ENCODE measurements at places on chromosomes 4 and X.

GRCh38 chrX:123976706-123977316 lies 15.3 kb downstream of the STAG2 start:
- no peak for DNase-seq

GRCh38 chr4:25859429-25860148 lies 3.2 kb downstream of the SEL1L3 start:
- no peak for DNase-seq

DNA sequence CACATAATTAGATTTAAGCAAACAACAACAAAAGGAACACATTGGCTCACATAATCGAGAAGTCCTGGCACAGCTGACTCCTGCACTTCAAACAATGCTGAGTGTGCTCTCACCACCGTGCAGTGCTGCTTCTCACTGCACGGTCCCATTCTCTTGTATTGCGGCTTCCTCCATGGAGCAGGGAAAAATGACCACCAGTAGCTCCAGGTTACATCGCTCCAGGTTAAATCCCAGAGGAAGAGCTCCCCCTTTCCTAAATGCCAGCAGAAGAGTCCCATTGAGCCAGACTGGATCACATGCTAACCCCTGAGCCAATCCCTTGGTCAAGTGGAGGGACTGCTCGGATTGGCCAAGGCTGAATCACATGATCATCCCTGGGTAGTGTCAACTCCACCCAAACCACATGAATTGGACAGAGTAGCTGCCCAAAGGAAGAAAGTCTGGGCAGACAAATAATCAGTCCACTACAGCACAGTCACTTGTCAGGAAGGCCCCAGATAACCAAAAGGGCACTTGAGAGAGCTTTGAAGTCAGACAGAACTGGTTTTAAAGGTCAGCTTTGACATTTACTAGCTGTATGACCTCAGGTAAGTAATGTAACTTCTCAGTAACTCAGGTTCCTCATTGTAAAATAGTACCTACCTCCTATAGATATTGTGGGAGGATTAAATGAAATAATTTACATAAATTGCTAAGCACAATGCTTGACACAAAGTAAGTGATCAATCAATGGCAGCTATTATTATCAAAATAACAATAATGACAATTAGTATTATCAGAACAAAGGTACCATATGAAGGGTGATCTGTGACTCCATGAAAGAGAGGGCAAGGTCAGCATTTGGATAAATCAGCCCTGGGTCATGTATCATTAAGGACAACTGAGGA lies 14.3 kb downstream of the TEC start:
- DNase-seq, result no peak

GRCh38 chrX:45788315-45788714 lies 587.6 kb upstream of the DIPK2B start:
- no peak for DNase-seq

- no peak for DNase-seq
Observed at GRCh38 chr4:72817012-72817411, 248.0 kb upstream of the ADAMTS3 start.

DNA sequence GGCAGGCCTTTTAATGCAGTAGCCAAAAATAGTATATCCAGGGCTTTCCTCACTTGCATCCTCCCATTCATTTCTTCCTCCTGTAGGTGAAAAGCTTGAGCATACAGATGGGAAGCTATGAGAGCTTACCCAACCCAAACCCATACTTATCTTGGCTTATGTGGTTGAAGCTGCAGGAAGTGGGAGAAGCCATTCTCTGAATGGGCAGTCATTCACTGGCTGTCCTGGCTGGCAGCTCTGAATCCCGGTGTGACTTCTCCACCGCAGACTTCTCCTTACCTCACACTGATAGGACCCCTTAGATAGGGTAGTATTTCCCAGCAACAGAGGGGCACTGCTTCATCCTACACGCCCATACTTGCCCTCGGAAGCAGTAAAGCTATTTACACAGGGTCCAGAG lies 125.4 kb downstream of the AMMECR1 start:
- DNase-seq, result no peak

DNA sequence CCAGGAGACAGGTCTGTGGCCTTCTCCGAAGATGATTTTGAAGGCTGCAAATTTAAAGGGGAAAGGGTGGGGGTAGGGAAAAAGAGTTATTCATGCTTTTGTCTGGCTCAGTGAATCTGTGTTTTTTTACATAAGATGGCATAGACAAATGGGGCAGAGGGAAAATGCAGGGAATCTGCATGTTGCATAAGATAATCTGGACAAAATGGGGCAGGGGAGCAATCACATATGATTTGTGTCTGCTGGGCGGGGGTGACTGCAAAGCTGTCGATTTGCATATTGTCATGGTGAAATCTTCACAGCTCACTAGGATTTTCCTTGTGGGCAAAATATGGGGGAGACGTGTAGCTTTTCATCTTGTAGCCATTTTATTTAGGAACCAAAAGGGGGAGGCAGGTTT lies 29.4 kb upstream of the GYG2 start:
- no peak for DNase-seq

DNA sequence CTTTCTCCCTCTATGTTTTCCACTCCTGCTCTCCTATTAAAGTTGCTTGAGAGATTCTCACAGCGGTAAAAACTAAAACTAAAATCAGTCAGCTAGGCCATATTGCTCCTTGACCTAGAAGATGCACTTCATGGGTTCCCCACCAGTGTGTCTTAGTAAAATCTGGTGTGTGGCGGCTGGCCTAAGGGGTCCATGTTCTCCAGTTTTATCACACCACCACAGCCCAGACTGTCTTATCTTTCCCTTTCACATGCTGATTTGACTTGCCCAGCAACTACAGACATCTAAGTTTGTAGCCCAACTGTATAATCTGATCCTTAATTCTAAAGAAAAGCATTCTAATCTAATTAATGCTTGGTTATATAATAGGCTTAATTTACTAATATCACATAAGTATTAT lies 68.0 kb downstream of the ATP8A1 start:
- DNase-seq, result peak; percentile 17
